Camera-type eye (tissue), 1 donor: ENCODE measurements at places on chromosomes 12 and 14. TPM values are rescaled to one million over a fixed set of nuclear protein-coding genes. Genes with fewer than 3 reads are reported as not detected.

SERPINA12 gene
- 0.22 TPM for total RNA-seq

TSHR gene
- 0.88 TPM for total RNA-seq

NID2 gene
- 111 TPM for total RNA-seq

IFNG gene
- total RNA-seq, result not detected

TAS2R31 gene
- total RNA-seq, result 30.5 TPM

LHX5 gene
- total RNA-seq, result not detected

CD163L1 gene
- total RNA-seq, result 7.4 TPM

PMCH gene
- total RNA-seq, result not detected

LRRIQ1 gene
- total RNA-seq, result 10.1 TPM

TAS2R14 gene
- total RNA-seq, result 21.2 TPM

SDR9C7 gene
- total RNA-seq, result 0.38 TPM

SMIM41 gene
- not detected for total RNA-seq

CLEC14A gene
- 27.9 TPM for total RNA-seq
